Activated CD4-positive, alpha-beta memory T cell treated with anti-CD3 and anti-CD28 coated beads for 36 hours (primary cell): ENCODE measurements at places on chromosomes 5 and 9.

GRCh38 chr5:141001844-141002604 is 35.7 kb downstream of the PCDHAC2 start:
- DNase-seq, result no peak

GRCh38 chr9:95070549-95071021 is 246.9 kb downstream of the FANCC start:
- no peak for DNase-seq

DNA sequence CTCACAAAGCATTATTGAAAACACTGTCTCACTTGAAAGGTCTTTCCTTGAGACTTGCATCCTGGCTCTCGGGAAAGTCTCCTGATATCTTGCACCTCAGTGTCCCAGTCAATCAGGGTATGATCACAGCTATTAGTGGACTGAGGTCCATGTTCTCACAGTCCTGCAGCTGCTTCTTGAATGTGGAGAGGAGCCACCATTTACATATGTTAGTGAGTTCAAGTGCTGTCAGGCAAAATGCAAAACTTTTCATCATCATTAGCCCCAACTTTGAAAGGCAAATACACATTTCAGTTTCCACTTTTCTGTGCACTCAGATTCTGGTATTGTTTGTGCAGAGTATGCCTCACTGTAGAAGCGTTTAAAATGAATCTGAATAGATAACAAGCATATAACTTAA is 111.6 kb downstream of the SNX18 start:
- DNase-seq, result no peak

DNA sequence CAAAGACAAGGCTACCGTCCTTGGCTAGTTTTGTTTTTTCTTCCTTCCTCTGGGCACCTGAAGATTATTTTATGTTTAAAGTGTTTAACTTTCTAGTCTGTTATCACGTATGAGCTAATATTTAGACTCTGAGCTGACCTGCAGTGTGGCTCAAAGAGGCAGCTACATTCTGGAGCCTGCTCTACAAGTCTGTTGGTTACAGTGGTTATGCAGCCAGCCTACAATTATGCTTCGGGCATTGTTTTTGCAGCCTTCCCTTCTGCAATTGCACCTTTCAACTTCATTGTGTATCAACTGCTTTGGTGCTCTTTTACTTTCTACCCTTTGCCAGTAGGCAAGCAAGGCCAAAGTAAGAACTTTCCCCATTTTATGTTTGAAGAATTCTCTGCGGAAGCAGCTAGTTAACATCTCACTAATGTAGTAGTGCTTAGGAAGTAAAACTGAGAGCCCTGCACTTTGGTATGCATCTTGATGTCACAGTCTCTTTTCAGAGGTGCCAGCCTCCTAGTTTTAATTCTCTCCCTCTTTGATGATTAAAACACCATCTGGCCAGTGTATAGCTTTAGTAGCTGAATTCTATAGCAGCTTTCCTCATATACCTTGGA is 322.1 kb downstream of the FAM170A start:
- no peak for DNase-seq

DNA sequence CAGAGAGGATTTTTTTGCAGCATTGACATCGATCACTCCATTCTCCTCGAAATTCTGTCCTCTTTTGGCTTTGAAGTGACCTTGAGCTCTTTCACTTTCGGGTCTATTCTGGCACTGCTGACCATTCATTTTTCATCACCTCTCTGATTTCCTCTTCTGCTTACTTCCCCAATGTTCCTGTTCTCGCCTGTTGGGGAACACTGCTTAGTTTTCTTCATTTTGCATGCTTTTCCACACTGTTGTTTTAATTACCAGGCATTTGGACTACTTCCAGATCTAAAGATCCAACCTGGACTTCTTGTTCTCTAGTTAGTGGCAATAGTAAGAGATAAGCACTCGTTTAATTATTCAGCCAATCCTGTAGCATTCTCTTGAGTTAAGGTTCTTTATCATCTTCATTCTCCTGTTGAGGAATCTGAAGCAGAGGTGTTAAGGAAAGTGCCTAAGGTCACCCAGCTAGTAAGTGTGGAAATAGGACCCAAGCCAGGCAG is 53.4 kb downstream of the MAN2A1 start:
- no peak for DNase-seq

DNA sequence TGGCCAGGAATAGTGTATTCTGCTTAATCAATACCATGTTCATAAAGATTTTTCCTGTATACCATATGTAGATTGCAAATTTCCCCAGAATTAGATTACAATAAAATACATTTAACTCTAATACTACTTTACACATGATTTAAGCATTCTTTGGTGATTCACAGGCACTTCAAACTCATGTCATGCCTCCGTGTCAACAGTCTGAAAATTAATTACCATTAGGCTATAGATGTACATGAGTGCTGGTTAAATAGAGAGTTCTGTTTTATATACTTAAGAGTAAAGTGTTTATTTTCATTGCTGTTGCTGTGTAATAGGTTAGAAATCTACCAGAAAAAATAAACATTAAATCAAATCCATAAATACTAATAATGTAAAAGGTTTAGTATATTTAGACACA is 159.8 kb downstream of the ZSWIM6 start:
- DNase-seq, result no peak

DNA sequence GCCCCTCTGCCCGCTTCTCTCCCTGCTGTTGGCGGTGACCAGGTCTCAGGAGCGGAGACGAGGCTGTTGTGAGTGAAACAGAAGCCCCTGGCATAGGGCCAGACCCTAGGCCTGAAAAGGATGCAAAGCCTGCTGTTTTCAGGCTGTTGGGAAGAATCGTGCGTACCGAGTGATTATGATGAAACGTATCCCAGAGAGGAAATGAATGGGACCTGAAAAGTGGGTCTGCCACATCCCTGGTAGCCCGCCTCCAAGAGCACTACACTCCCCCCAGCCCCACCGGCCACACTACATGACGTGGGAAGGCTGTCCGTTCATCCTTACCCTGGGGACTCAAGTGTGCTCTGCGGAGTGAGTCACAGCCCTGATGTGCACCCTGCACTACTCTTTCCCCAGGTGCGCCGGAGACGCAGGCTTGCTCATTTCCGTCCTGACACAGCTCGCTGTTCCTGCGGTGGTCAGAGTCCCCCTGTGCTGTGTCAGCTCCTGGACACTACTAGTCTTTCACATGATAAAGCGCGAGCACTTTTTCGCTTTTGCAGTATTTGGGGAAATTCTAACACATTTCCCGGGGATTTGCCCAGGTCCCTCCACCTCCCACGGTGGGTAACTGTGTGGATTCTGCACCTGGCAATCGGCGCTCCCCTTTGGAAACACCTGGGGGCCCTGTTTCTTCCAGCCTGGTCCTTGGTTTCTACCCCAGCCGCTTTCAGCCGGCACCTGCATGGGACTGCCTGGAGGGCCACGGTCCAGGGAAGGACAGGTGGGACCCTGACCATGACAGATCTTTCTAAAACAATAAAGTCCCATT is 91.5 kb downstream of the ANKRD33B start:
- DNase-seq, result no peak

GRCh38 chr5:15762668-15763067 is 262.7 kb downstream of the FBXL7 start:
- DNase-seq, result no peak

- peak; percentile 77 for DNase-seq
These were observed 15.8 kb downstream of the CWC27 start for GRCh38 chr5:64784451-64785025.

DNA sequence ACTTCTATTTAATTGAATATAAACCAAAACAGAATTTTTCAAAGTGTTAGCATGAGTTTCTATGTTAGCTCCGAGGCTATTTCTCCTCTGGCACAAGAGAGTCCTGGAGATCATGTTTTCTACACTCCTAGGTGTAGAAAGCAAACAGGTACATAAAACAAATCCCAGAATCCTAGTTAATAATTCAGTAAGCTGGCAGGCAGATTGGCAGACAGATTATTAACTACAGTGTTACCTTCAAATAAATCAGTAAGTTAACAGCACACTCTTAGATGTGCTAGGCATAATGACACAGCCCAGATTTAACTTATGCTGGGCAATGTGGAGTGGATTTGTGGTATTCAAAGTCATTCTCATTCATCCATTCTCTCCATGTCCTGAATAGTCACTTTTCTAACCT is 282.8 kb upstream of the RPS23 start:
- no peak for DNase-seq

DNA sequence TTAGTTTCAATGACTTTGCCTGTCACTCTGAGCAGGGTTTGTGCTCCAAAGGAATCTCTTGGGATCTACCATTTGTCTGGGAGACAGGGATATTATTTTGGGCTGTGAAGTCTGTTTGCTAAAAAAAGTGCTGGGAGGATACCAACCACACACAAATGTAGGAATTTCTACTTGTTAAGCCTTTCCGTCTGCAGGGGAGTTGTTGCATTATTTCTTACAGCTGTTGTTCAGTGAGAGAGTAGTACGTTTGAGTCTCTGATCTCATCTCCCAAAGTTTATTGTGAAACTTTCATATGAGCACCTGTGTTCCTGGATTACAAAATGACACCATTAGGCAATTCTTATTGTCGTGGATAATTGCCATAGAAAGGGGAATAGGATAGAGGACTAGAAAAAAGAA is 78.3 kb upstream of the SEMA6A start:
- no peak for DNase-seq

DNA sequence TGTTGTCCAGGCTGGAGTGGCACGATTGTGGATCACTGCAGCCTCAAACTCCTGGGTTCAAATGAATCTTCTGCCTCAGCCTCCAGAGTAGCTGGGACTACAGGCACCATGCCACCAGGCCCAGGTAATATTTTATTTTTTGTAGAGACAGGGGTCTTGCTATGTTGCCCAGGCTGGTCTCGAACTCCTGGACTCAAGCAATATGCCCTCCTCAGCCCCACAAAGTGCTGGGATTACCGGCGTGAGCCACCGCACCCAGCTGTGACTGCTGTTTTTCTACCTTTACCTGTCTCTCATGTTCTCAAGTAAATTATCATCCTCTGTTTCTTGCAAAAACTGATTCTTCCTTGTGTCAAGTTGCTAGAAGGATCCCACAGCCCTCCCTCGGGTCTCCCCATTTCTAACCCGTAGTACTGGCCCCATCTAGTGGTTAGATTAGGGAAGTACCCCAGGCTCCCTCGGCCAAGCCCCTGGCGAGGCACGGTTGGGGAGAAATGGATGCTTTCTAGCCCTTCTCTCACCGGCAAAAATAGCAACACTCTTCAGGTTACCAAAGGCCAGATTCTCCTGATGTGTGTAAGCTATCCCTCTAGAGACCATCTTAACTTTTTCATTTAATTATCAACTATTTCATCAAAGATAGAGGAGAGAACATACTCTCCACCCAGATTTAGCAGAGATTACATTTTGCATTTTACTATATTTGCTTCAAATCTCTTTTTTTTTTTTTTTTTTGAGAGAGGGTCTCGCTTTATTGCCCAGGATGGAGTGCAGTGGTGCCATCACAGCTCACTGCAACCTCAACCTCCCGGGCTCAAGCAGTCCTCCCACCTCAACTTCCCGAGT is 19.2 kb upstream of the TOR1B start:
- DNase-seq, result peak; percentile 80

DNA sequence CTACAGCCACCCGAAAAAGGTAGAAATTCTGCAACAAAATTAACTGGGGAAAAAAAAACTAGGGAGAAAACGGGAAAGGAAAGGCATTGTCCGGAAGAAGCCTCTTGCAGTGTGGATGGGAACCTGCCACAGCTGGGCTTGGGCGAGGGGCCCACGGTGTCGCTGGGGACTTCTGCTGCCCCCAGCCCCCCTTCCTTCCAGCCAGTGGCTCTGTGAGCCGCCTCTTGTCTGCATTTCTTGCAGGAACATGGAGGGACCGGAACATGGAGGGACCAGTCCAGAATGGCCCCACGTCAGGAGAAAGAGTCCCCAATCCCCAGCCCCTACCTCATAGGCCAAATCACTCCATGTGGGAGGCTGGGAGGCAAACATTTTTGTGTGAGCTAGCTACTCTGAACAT is 36.9 kb upstream of the EXOC3 start:
- no peak for DNase-seq
